ENCODE measurements at places on chromosomes 4 and X.

GRCh38 chrX:96126182-96126581 is 558.5 kb upstream of the DIAPH2 start:
- no peak for DNase-seq

DNA sequence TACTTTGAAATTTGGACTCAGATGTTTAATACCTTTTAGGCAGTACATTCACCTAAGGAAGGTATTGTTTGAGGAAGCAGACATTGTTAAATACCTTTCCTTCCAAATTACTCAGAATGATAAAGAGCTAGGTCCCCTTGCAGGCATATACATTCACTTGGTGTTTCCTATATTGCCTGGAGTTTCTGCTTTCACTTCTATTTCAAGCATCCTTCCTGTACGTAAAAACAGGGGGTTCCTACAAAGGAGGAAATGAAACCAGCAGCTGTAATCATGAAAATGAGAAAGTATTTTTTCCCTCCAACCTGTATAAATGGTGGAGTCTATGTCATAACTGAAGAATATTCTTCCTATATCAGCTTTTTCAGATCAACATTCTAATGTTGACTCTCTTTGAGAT is 90.4 kb upstream of the RASGEF1B start:
- no peak for DNase-seq

- no peak for DNase-seq
Observed at GRCh38 chr4:95637043-95637600, 88.3 kb upstream of the UNC5C start.

DNA sequence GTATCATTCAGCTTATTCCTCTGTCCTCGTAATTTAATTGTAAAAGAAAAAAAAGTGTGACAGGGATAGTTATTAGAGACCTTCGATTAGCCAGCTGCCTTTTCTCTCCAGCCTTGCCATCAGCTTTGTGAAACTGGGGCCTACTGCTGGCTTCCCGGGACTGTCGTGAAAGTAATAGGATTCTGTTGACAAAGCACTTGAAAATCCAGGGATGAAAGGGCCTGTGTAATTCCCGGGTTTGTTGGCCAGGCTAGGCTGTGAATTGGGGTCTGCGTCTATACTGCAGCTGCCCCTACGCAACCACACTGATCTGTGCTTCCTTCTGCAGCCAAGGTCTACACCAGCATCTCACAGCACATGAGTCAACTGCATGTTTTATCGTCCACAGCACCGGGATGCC is 120.4 kb upstream of the SCML1 start:
- no peak for DNase-seq

- DNase-seq, result no peak
Observed at GRCh38 chr4:165763640-165764039, 109.4 kb upstream of the TLL1 start.

- DNase-seq, result peak; percentile 38
Observed at GRCh38 chr4:110622841-110623717, at the start of gene PITX2. PITX2 (minus strand) TSS chr4:110623077; CDS start chr4:110622460, 617 bp downstream.

GRCh38 chr4:189502841-189503435 is 437.7 kb upstream of the FRG1 start:
- no peak for DNase-seq

DNA sequence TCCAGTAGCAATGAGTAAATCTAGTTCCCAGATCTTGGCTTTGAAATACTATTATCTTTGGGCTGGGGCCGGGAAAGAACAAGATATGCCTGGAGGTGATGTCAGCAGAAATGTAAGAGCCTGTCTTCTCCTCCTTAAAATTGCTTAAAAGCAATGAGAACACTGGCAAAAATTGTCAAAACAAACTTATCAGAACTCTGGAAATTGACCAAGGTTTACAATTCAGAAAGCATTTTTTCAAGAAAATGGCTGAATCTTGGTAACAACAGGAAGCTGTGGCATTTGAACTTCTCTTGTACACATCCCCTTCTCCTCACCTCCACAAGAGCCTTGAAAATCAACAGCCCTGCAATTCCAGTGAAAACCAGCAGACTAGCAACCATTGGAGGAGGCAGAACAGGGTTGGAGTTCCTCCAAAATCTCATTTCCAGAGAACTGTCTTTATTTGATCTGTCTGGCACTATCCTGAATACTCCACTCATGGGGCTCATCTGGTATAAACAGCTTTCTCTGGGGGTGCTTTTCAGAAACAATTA is 13.5 kb downstream of the TIMP1 start:
- DNase-seq, result no peak

All from stimulated activated CD4-positive, alpha-beta T cell treated with anti-CD3 and anti-CD28 coated beads, Interleukin-4, amount 100 ng/mL, for 4 hours (primary cell).